Ascending aorta (tissue), 2 donors: ENCODE measurements at places on chromosomes 2 and 18.

- DNase-seq = peak; percentile 91
Observed at GRCh38 chr2:45823723-45824206, 172.3 kb downstream of the PRKCE start.

DNA sequence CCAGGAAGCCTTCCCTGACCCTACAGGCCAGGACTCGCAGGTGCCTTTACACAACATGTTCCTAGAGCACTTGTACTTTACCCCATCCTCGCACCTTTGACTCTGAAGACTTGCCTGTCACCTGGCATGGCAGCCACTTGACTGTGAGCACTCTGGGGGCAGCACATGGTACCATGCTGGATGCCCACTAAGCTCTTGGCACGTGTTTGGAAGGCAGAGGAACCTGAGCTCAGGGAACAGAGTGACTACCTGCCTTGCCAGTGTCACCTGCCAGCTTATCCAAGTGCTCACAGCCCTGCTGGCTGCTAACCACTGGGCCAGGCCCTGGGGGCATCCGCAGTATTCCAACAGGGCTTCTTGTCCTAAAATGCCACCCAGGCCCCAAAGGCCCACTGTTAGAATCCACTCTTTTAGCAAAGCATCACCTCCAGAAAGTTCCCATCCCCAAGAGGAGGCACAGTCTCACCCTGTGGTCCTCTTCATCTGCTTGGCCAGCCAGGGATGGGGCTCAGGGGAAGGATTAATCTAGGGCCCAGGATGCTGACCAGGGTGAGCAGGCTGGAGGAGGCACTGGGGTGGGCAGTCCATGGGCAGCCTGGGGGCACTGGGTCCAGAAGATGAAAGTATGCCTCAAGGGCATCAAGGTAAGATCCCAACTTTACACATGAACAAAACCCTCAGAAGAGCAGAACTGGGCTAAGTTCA, 57.0 kb downstream of the ZBTB7C start:
- DNase-seq = no peak

GRCh38 chr2:134232461-134232860, 21.4 kb upstream of the MGAT5 start:
- DNase-seq = no peak

GRCh38 chr2:135821190-135821589, 15.8 kb downstream of the LCT start:
- no peak for DNase-seq

- no peak for DNase-seq
Observed at GRCh38 chr2:218890369-218890768, 9.7 kb downstream of the WNT10A start.

- no peak for DNase-seq
Observed at GRCh38 chr2:228373191-228373590, 191.7 kb upstream of the SPHKAP start.

DNA sequence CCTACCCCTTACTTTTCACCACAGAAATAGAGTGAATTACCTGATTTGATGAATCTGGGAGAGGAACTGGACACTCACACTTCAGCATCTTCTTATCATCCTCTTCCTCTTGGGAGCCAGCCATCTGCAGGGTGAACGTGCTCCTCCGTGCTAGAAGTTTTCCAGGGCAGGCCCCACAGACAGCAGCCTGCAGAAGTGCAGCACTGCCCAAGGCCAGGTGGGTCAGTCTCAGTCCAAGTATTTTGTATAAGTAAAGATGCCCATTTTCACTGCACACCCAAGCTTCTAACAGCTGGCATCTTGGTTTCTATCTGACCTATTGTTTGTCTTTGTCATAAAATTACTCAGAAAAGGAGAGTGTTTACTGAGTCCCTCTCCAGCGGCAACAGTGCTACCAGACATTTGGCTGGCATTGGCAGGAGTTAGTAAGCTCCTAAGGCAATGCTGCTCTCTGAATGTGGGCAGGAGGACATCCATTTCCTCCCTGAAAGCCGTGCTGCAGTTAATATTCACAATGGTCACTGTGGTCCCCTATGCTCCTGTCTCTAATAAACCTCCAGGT, 222.6 kb upstream of the CTAGE1 start:
- DNase-seq = no peak

- DNase-seq = no peak
Observed at GRCh38 chr18:46683252-46683651, 26.2 kb upstream of the LOXHD1 start.

DNA sequence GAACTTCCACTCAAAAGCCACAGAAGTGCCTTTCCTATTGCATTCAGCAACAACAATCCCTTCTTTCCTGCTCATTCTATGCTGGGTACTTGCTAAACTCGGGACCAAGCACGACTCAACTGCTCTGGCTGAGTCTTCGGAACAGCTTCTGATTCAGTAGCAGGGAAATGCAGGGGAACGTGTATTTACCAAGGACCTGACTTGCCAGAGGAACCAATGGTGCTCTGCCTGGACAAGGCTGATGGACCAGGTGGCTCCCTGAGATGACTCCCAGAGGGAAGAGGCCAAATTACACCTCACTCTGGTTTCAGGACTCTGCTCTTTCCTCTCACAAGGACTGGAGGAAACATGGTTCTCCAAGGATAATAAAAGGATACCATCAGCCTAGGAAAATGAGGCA, 12.2 kb downstream of the CXCR2 start:
- no peak for DNase-seq

DNA sequence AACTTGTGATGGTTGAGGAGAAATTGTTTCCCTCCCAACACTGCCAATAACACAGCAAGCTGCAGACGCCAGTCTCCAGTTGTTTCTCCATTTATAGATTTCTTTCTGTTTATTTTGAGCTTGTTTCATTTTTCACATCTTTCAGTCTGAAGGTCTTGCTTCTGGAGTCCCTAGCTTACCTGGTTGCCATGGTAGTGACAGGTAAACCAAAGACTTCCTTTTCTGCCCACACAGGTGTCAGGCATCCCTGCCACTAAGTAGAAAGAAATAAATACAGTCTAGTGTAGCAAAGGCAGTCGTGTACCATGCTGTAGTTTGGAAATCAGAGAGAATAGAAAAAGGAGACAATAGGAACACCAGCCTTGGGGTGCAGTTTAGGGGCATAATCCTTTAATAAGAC, 82.8 kb downstream of the MARCHF4 start:
- DNase-seq = no peak

DNA sequence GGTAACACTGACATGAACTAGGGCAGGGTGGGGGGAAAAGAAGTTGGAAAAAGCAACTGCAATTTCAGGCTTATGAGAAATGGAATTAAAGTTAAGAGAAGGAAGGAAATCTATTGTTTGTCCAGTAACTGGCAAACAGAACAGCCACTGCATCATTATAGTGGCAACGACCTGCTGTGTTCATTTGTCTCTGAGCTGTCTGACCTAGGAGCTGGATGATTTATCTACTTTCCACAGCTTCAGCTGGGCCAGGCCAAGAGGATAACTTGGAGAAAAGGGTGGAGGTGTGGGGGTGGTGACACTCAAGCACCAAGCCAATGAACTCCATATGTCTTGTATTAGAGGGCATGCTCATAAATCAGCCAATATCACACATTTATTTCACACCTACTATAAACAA, 291.5 kb upstream of the KLHL29 start:
- DNase-seq = no peak

- DNase-seq = peak; percentile 74
Observed at GRCh38 chr2:236972491-236973342, 113.0 kb upstream of the COPS8 start.

DNA sequence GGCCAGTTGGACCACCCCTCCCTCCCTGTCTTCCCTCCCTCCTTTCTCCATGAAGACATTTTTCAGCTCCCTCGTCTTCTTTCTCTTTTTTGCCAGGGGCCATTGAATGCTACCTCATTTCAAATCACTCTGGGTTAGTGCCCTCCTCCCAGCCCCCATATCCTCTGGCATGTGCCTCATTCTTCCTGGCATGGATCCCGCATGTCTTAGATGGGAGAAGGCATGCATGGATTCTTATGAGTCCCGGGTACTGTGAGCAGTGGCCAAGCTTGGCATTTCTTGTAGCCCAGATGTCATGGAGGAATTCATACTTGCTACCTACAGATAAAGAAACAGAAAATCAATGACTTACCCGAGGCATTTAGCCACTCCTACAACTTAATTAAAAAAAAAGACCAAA, 9.0 kb upstream of the HAAO start:
- DNase-seq = no peak

- no peak for DNase-seq
Observed at GRCh38 chr18:45938488-45938935, 28.6 kb downstream of the EPG5 start.

- DNase-seq = no peak
Observed at GRCh38 chr2:212970132-212970531, 181.3 kb downstream of the IKZF2 start.

- no peak for DNase-seq
Observed at GRCh38 chr2:215432759-215433594, 2.9 kb downstream of the FN1 start.

- DNase-seq = no peak
Observed at GRCh38 chr2:146240391-146240790, 1604.4 kb upstream of the ACVR2A start.
